ENCODE measurements at places on chromosomes 5 and 9.

DNA sequence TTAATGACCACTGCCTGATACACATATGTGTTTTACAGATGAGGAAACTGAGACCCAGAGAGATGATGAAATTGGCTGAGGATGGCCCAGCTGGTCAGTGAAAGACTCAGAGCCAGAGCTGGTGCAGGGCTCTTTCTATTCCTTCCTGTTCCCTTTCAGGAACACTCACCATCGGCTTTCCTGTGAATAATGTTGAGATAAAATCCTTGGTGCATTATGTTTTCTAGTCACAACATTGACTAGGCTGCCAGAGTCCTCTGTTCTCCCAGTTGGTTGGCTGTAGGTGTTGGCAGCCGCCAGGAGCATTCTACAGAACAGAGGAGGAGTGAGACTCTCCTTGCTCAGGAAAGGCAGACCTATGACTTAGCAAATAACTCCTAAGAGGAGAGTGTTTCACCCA is 14.8 kb downstream of the TGFBI start:
- DNase-seq = no peak

- no peak for DNase-seq
Observed at GRCh38 chr9:137986268-137987099, 108.9 kb downstream of the CACNA1B start.

GRCh38 chr5:116614603-116614920 is 39.9 kb upstream of the SEMA6A start:
- peak; percentile 64 for DNase-seq

DNA sequence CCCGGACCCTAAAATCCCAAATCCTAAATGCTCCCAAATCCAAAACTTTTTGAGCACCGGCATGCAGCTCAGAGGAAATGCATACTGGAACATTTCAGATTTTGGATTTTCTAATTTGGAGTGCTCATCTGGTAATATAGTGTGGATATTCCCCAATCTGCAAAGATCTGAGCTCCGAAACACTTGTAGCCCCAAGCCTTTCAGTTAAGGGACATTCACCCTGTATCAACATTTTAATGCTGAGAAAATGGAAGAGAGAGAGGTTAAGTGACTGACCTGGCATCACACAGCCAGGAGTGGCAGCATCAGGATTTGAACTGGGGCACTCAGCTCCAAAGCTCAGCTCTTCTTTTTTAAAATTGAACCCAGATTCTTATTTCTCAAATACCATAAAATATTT is 30.7 kb downstream of the QRFP start:
- DNase-seq = no peak

GRCh38 chr5:136457390-136458013 is 92.2 kb upstream of the TRPC7 start:
- DNase-seq = no peak

DNA sequence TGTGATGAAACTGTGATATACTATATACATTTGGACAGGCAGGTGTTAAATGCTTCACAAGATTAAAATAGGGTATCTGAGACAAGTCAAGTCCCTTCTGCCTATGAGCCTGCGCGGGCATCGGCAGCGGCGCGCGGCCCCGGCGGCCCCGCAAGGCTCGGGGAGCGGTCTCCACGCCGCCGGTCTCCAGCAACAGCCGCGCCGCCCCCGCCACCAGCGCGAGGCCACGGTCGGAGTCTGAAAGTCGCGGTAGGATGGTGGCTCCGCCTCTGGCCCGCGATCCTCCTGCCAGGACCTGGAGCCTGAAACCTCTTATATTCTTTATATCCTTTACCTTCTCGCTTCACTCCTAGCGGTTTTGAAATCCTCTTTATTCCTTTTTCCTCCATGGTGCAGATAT is 99.4 kb downstream of the INSL6 start:
- no peak for DNase-seq

DNA sequence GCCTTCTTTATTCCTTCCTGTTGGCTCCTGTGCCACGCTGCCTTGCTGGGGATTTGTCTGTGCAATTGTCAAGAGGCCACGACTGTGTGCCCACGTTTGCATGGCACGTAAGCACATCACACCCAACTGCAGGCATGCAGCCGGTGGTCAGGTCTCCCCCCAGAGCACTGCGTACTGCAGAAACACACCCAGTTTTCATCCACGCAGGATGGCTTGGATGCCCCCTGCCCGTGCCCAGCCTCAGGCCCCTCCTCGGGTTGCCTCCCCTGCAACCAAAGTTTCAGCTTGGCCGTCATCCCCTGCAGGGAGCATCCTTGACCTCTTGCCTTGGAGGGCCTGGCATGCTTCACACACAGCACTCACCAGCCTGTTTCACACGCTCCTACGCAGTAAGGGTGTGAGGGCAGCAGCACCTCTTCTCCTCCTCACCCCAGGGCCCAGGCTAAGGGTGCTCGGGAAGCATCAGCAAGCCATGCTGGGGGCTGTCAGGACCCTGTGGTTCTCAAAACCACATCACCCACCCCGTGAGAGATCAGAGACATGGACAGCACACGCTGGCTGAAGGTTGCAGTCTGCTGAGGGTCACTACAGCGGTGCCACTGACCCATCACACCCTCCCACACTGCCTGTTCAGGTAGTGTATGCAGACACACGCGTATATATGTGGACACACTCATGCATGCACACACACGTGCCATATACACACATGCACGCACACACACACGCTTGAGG is 3.1 kb downstream of the MRPL36 start:
- no peak for DNase-seq

Data from kidney glomerular epithelial cell (primary cell).